NCI-H2081 treated with DMSO at 0.1 percent for 48 hours (cell line): ENCODE measurements at places on chromosomes 13 and 19.

GRCh38 chr19:57689750-57690149 is 8.0 kb downstream of the ZNF551 start:
- DNase-seq = no peak

DNA sequence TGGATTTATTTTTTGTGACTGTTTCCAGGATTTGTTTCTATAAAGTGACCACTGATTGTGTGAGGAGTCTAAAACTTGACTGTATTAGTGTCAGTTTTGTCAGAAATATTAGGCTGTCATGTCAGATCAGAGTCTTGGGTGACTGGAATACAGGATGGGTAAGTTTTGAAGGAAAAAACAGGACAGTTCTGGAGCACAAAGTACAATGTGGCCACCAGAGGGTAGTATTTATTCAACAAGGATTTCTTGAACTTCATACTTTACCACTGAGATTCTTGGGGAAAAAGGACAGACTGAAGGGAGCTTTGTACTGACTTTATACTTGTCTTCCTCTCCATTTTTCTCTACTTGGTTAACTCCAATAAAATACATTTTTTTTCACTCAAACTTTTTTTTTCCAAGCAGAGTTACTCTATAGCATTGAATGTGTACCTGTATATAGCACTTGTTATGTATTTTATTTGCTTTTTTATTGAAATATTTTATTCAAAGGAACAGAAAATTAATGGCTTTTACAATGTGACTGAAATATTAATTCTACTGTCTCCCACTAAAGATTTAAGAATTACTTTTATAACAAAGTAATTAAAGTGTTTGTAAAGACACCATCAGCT is 51.1 kb downstream of the LMO7 start:
- DNase-seq = no peak

DNA sequence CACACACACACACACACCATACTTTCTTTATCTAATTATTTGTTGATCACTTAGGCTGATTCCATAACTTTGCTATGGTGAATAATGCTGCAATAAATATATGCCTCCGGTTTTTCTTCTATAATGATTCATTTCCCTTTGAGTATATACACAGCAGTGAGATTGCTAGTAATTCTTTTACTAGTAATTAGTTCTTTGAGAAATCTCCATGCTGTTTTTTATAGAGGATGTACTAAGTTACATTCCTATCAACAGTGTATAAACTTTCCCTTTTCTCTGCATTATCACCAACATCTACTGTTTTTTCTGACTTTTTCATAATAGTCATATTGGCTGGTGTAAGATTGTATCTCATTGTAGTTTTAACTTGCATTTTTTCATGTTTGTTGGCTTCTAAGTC is 1405.1 kb downstream of the PCDH9 start:
- no peak for DNase-seq

DNA sequence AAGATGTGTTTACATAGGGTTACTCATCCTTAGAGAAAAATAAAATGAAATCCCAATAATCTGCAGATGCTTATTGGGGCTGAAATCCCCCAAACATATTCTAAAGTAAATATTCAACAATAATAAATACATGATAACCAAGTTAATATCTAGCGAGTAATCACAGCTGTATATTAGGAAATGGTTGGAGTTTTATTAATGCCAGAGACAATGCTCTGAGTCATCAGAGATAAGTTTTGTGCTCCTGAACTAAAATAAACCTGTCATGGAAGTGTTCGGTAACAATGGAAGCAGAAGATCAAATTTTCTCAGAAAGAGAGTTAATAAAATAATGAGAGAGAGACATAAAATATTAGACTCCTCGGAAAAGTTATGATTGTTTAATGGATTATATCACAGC is 31.4 kb downstream of the FLT1 start:
- no peak for DNase-seq

DNA sequence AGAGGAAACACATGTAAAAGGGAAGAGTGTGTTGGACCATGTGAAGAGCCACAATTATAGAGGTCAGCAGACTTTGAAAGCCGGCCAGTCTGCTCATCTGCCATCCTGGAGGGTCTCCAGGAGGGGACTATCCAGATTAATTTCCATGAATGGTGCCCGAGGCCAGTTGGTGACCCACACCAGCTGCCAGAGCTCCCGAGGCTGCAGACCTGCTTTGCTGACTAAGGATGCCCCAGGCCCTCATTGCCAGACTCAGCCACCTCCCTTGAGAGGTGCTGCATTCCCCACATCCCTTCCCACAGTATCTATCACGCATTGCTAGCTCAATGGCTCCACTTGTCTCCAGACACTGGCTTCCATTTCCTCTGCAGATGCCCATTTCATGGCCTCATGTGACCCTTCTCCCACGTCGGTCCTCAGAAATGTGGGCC is 110.3 kb downstream of the NALCN start:
- DNase-seq = no peak

DNA sequence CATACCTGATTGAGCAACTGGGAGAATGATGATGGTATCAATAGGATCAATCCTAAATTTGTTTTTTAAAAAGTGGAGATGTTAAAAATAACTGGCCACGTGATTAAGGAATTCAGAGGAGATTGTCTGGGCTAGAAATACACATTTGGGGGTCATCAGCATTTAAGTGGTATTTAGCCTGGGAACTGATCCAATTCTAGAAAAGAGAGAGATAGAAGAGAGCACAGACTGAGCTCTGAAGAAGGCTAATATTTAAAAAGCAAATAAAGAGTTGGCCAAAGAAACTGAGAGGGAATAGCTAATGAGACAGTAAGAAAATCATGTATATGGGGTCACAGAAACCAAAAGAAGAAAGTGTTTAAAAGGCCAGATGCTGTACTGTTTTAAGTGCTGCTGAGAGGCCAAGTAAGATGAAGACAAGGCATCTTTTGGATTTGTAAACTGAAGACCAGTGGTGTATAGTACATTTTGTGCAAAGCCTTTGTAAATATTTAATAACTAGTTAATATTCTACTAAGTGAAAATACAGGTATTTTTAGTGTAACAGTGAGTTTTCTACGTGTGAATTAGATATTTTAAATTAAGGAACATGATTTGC is 40.2 kb downstream of the UBL3 start:
- no peak for DNase-seq

DNA sequence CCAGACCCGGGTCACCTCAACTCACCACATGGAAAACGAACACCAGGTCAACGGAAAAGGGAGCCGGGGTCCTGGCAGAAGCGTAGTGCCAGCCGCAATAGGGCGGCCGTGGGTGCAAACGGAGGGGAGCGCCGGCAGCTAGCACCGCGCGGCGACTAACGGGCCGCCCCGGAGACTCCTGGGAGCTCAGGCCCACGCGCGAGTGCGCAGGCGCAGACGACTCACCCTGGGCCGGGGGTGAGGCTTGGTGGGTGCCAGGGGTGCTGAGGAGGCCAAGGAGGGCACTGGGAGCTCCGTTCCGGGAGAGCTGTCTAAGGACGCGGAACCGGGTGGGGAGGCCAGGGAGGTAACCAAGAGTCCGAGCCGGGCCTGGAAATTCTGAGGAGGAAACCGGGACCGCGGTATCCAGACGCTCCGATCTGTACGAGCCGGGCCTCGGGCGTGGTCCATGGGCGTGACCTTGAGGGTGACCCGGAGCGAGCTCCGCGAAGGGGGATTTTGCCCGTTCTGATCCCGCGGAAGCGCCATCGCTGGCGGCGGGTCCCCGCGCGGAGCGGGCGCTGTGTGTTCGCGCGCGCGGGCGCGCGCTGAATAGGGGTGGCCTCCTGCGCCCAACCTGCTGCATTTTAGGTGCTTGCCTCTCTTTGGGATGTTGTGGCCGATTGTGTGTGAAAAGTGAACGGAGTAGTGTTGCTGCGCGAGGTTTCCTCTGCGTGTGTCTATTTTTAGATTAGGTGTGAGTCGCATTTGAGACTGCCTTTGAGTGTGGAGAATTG is at the start of gene ZNF382:
Gene ZNF382, plus strand, starts transcription at position 213 of the 776 bp plus-strand sequence. CDS start 4,602 bp downstream, outside the sequence.
- DNase-seq = no peak

GRCh38 chr13:80214050-80214449 is 126.9 kb downstream of the SPRY2 start:
- no peak for DNase-seq

DNA sequence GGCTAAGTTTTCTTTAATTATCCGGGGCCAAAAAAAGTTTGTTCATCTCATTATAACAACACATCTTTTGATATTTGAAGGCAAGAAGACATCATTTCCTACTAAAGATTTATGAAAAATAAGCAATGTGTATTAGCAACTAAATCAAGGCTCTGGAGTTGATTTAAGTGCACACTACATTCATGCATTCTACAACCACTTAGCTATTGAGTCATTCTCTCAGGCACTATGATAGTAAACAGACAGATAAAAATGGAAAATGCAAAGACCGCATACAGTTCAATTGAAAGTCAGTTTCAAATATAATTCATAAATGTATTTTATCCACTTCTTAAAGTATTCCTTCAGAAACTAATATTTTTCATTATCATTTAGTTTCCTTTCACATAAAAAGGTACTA is 1395.2 kb downstream of the PCDH9 start:
- no peak for DNase-seq

DNA sequence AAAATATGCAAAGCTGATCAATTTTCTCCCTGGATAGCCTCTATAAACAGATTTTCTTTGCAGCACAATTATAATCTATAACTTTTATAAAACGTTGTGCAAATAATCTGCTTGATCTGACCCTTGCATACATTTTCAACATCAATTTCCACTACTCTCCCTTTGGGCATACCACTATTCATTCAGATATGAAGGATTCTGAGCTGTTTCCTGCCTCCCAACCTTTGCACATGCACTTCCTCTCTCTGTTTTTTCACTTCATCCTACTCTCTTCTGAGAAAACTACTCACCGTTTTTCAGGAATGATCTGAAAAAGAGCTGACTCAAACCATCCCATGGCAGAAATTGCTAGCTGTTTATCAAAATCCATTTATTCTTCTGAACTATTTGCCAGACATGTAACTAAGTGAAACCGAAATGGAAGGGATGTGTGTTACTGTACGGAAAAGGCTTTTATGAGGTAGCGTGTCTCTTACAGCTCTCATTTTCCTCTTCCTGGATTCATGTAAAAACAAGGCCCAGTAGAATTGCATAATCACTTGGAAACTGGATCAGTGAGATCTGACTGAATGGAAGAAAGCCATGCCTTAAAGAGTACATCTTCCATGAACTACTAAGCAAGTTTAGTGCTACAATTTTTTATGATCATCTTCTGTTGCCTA is 1447.3 kb upstream of the MIR17HG start:
- DNase-seq = no peak

GRCh38 chr19:993831-994393 is 6.3 kb upstream of the GRIN3B start:
- no peak for DNase-seq

- no peak for DNase-seq
Observed at GRCh38 chr13:73058432-73058735, 421 bp upstream of the KLF5 start.

DNA sequence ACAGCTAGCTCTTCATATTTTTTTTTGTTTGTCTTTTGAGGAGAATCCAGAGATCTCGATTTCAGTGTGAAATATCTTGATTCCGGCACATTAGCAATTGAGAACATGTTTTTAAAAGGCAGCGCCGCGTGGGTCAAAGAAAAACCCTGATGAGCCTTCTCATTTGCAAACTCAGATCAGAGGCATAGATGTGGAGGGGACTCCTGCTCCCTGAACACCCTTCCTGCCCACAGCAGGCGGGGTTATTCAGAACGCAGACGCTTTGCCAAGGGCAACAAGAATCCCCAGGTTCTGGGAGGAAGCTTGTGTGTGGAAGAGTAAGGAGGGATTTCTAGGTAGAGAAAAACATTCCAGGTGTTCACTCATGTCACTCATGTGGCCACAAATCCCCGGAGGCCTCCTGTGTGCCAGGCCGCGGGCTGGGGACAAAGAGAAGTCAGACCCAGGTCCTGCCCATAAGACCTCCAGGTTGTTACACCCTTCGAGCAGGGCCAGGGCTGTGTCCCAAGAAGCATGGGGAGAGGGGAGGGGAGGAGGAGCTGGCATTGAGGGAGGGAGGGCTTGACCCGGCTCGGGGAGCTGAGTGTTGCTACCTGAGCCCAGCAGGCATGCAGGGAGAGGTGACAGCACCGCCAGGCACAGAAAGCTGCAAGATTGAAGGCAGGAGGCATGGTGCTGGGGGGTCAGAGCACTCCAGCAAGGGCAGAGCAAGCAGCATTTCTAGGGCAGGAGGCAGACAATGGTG is 15.9 kb upstream of the IGLON5 start:
- no peak for DNase-seq
